Stromal cell of bone marrow (primary cell): ENCODE measurements at places on chromosomes 6 and 20.

DNA sequence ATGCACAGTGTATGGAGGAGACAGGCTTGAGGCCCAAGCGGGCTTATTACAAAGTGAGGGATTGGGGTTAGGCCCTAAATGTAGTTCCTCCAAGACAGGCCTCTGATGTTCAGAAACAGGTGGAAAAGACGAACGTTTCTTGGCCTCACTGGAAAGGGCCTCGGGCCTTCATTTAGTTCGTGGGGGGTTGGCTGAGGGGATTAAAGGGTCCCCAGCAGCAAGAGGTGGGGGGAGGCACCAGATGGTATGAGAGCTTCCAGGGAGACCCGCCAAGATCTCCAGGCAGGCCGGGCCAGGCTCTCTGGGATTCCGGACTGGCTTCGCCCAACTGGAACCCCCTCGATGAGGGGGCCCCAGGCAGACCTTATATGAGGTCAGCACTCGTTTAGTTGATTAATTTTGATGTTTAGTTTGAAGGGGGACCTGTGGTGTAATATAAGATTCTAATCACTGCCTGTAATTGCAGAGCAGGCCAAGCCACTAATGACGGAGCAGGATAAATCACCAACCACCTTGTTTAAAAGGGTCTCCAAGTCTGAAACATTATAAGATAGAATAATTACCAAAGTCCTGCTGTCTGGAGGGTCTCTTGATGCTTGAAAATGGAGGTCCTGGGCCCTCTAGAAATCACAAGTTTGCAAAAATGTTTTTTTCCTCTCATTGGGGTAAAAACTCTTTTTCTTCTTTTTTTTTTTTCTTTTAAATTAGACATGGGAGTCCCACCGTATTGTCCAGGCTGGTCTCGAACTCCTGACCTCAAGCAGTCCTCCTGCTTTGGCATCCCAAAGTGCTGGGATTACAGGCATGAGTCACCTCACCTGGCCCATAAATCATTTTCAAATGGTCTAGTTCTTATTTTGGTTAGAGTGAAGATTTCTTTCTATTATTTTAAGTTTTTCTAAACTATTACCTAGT lies 2.2 kb downstream of the HMGA1 start:
- DNase-seq, result no peak

DNA sequence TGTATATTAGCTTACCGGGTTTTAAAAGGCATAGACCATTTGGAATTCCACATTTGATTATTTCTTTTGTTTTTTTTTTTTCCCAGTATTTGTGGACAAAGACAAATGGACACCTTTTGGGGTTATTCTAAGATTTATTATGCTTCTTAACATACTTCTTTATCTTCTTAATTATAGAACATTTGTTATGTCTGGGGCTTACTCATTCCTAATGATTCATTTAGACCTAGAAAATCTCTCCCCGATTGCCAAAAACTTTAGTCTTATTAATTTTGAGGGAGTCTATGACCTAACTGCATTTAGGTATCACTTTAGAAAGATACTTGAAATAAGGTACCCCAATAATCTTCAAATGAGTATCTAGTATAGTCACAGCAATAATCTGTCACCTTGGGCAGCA lies 170.7 kb upstream of the PREP start:
- no peak for DNase-seq

- DNase-seq, result no peak
Observed at GRCh38 chr6:7917729-7918128, 7.1 kb upstream of the TXNDC5 start.

- DNase-seq, result no peak
Observed at GRCh38 chr6:71396410-71396801, 107.8 kb downstream of the OGFRL1 start.

DNA sequence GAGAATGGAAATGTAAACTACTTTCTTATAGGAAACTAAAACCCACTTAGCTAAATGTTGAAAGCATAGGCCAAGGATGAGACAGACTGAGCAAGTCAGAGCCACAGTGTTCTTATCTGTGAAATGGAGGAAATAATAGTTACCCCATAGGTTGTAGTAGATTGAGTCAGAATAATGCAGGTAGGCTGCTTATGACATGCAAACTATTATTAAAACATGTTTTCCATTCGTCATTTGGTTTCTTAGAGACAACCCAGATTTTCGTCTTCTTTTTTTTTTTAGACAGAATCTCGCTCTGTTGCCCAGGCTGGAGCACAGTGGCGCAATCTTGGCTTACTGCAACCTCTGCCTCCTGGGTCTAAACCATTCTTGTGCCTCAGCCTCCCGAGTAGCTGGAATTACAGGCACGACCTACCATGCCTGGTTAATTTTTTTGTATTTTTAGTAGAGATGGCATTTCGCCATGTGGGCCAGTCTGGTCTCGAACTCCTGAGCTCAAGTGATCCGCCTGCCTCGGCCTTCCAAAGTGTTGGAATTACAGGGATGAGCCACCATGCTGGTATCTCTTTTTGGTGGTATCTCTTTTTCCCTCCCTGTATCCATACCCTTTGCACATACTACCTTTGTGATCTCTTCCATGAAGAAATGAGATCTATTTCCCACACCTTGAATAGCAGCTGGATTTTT lies 196.5 kb upstream of the ZNF217 start:
- DNase-seq, result no peak

DNA sequence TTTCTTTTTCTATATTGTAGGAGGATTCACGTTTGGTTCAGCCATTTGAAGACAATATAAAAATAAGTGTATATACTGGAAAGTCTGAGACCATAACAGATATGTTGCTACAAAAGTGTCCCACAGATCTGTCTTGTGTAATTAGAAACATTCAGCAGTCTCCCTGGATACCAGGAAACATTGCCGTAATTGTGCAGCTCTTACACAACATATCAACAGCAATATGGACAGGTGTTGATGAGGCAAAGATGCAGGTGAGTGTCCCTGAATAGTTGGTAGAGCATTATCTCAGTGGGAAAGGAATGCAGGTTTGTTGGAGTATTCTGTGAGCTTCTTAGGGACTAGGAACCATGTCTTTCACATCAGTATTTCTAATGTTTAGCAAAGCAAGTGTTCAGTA lies 18.3 kb upstream of the ADGRF4 start:
- no peak for DNase-seq

- no peak for DNase-seq
Observed at GRCh38 chr6:150448221-150448620, 79.4 kb downstream of the IYD start.

- DNase-seq, result no peak
Observed at GRCh38 chr6:11706171-11706570, 72.4 kb downstream of the ADTRP start.

- DNase-seq, result no peak
Observed at GRCh38 chr6:166772518-166772917, 145.5 kb upstream of the RPS6KA2 start.

GRCh38 chr6:4459996-4460395 lies 316.2 kb upstream of the CDYL start:
- no peak for DNase-seq

DNA sequence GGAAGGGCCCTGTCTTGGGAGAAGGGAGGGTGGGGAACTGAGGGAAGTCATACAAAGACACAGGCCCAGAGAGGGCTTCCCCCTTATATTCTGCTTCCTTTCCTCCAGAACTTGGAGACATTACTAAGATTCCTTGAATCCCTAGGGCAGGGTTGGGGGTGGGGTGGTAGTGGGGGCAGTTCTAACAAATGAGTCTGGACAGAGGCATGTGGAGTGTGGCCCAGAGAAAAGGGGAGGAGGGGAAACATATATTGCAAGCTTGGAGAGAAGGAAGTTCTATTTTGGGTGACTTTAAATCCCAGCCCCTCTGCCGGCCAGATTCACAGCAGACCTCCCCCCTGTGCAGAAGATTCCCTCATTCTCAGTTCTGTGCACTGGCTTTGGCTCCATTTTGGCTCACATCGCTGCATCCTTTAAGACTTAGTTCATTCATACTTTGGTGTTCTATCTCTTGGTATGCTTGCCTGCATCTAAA lies 43.7 kb downstream of the DAAM2 start:
- DNase-seq, result no peak

DNA sequence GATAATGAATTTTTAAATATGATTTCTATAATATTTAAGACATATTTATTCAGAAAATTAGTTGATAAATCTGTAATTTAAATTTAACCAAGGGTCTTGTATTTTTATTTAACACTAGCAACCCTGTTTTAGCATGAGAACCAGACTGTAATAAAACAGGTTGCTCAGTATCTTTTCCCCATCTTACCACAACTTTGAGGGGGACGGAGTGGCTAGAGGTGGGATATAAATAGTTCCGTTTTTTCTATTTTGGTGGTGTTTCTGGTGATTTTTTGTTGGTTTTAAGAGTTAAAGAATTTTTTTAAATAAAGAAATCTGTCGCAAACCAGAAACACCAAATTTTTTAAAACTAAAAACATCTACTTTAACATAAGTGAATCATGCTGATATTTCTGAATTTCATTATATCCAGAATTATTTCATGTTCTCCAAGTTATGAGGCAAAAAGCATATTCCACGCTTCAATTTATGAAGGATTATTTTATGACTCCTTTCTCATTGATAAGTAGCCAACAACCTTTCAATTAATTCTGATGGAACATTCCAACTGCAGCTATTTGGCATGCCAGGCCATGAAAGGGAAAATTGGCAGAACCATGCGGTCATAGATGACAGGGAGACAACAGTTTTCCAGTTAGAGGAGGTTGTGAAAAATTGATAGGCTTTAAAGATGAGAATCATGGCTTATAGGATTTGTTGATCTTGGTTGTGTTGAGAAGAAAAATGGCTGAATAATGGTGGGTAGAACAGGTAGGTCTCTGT lies 151.9 kb upstream of the CARMIL1 start:
- no peak for DNase-seq

DNA sequence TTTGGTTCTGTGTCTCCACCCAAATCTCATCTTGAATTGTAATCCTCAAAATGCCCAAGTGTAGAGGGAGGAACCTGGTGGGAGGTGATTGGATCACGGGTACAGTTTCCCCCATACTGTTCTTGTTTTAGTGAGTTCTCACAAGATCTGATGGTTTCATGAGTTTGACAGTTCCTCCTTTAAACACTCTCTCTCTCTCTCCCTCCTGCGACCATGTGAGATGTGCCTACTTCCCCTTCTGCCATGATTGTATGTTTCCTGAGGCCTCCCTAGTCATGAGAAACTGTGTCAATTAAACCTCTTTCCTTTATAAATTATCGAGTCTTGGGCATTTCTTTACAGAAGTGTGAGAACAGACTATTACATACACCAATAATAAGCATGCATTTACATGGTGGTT lies 12.1 kb upstream of the EYS start:
- DNase-seq, result no peak
